ENCODE measurements at places on chromosomes 16 and 17. TPM values are rescaled to one million over a fixed set of nuclear protein-coding genes. Genes with fewer than 3 reads are reported as not detected.

GRCh38 chr17:72822358-72823023 lies 270.0 kb downstream of the SLC39A11 start:
- H3K4me1 ChIP-seq = no peaks in the 10 kb centered on the region

Gene ITGA2B
- total RNA-seq = 0.44 TPM

Gene UBALD2
- 217 TPM for total RNA-seq

GRCh38 chr17:38705803-38706504 lies 881 bp downstream of the MLLT6 start:
- H3K36me3 ChIP-seq = peaks cover 39% of the 10 kb centered on the region
- peak overlapping the region; percentile 95 for H3K27ac ChIP-seq
- H3K4me1 ChIP-seq = peaks cover 70% of the 10 kb centered on the region
- H3K27me3 ChIP-seq = no peaks in the 10 kb centered on the region

DNA sequence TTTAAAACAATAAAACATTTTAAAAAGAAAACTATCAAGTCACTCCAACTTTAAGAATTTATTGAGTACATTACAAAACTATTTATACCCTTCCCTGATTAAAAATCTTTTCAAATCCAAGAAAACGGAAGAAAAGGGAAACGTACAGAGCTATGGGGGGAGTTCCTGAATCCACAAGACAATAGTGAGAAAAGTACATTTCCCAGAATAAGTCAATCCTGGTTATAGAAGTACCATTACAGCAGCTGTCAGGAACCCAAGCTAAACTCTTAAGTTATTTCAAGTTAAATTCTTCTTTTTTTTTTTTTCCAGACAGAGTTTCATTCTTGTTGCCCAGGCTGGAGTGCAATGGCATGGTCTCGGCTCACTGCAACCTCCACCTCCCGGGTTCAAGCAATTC lies 45.7 kb downstream of the SPOP start:
- H3K36me3 ChIP-seq = peaks cover 6% of the 10 kb centered on the region
- H3K4me1 ChIP-seq = peaks cover 12% of the 10 kb centered on the region
- H3K27ac ChIP-seq = no peak overlapping the region

Gene SNX20
- total RNA-seq = 34.3 TPM

GRCh38 chr16:50311891-50312501 lies 45.6 kb downstream of the ADCY7 start:
- peak overlapping the region; percentile 40 for H3K27ac ChIP-seq
- H3K27me3 ChIP-seq = no peaks in the 10 kb centered on the region
- peaks cover 39% of the 10 kb centered on the region for H3K36me3 ChIP-seq
- H3K4me3 ChIP-seq = no peak overlapping the region
- H3K4me1 ChIP-seq = peaks cover 19% of the 10 kb centered on the region

GRCh38 chr16:4140652-4141051 lies 24.4 kb upstream of the ADCY9 start:
- peaks cover 40% of the 10 kb centered on the region for H3K4me1 ChIP-seq
- no peak for DNase-seq
- no peak overlapping the region for H3K27ac ChIP-seq
- H3K4me3 ChIP-seq = no peak overlapping the region
- no peaks in the 10 kb centered on the region for H3K36me3 ChIP-seq

DNA sequence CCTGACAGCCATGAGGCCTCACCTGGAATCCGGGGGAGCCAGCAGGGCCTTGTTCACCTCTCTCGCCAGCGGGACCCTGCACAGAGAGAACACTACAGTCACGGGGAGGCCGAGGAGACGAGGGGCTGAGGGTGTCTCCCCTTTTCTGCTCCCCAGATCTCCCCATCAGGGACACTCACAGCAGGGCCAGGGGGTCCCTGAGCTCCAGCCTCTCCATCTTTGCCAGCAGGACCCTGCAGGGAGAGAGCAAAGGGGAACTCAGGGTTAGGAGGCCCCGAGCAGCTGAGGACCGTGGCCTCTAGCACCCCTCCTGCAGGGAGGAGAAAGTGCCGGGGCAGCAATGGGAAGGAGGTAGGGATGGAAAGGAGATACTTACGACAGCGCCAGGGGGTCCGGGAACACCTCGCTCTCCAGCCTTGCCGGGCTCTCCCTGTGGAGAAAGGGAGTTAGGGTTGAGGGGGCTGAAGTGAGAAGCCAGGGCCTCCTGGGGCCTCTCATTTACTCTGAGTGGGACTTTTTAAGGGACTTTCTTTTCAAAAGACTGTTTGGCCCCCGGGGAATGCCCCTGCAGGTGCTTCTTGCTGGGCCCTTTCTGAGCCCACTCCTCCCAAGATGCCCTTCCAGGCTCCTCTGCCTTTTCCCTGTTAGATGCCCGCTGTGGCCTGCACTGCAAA lies 8.7 kb downstream of the COL1A1 start:
- no peaks in the 10 kb centered on the region for H3K36me3 ChIP-seq
- peaks cover 18% of the 10 kb centered on the region for H3K27me3 ChIP-seq
- no peak overlapping the region for H3K4me3 ChIP-seq
- no peak overlapping the region for H3K27ac ChIP-seq
- no peaks in the 10 kb centered on the region for H3K4me1 ChIP-seq

DNA sequence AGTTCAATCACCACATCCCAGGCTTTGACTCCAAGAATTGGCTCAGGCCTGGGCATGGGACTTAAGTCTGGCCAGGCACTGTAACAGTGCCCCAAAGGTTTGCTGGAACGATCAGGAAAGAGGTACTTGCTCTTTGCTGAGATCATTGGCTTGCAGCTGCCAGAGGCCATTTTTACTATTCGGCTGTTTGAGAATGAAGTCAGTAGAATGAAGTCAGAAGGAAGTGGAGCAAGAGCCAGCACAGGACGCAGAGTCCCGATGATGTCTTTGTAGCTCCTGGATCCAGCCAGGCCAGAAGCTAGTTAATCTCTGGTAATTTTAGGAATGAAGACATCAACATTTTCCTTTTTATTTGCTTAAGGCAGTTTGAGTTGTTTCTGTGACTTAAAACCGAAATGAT lies 195.5 kb downstream of the RAB11FIP4 start:
- no peaks in the 10 kb centered on the region for H3K36me3 ChIP-seq
- H3K4me3 ChIP-seq = no peak overlapping the region
- no peak for DNase-seq
- H3K27me3 ChIP-seq = peaks cover 2% of the 10 kb centered on the region
- no peak overlapping the region for H3K27ac ChIP-seq
- no peaks in the 10 kb centered on the region for H3K4me1 ChIP-seq

Gene GRIN2C
- total RNA-seq = 0.34 TPM

Gene FA2H
- total RNA-seq = not detected

GRCh38 chr16:47461598-47462266 lies 601 bp downstream of the PHKB start:
- DNase-seq = no peak
- peak overlapping the region; percentile 90 for H3K4me3 ChIP-seq
- H3K27me3 ChIP-seq = no peaks in the 10 kb centered on the region
- peaks cover 26% of the 10 kb centered on the region for H3K36me3 ChIP-seq
- peak overlapping the region; percentile 90 for H3K27ac ChIP-seq

DNA sequence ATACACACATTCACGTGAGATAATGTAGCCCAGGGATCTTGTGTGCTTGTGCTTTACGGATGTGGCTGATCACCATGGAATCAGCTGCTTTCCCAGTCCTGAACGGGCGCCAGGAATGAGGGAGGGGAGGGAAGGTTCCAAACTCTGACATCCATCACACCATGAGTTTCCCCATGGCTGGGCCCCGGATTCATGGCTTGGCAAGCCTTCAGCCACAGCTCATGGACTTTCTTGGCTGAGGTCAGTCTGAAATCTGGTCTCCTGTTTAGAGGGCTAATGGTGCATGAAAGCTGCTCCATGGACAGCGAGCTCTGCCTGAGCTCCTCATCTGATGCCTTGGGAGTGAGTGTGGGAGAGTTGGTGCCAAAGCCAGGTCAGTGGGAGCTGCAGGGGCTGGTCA lies 767.6 kb upstream of the EEF2KMT start:
- no peak overlapping the region for H3K27ac ChIP-seq
- no peaks in the 10 kb centered on the region for H3K27me3 ChIP-seq
- no peaks in the 10 kb centered on the region for H3K4me1 ChIP-seq
- no peak for DNase-seq

Gene TPSD1
- total RNA-seq = not detected

- no peak overlapping the region for H3K27ac ChIP-seq
- H3K36me3 ChIP-seq = no peaks in the 10 kb centered on the region
- H3K4me3 ChIP-seq = no peak overlapping the region
- DNase-seq = no peak
- no peaks in the 10 kb centered on the region for H3K4me1 ChIP-seq
Observed at GRCh38 chr17:79269620-79270019, 195.0 kb downstream of the ENGASE start.

DNA sequence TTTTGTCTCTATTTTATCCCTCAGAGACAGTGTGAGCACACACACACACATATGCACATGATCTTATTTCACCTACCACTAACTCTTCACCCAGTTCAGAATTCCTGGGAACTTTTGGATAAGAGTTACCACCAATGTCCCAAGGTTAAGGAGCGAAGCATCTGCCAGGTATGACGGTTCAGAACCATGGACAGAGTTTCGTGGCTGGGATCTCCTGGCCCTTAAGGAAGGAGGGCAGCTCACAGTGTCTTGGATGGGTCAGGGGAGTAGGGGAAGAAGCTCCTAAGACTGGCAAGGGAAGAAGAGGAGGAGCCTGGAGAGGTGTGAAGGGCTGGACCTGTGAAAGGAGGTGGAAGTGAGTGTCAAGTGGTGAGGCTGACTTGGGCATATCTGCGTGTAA lies 23.0 kb upstream of the TMEM132E start:
- no peak overlapping the region for H3K27ac ChIP-seq
- peaks cover 5% of the 10 kb centered on the region for H3K27me3 ChIP-seq
- DNase-seq = no peak
- no peak overlapping the region for H3K4me3 ChIP-seq

- H3K4me3 ChIP-seq = no peak overlapping the region
- peaks cover 25% of the 10 kb centered on the region for H3K4me1 ChIP-seq
- no peaks in the 10 kb centered on the region for H3K27me3 ChIP-seq
- no peak for DNase-seq
Observed at GRCh38 chr16:19696961-19697360, 21.1 kb downstream of the KNOP1 start.

Gene TMC8
- 234 TPM for total RNA-seq

DNA sequence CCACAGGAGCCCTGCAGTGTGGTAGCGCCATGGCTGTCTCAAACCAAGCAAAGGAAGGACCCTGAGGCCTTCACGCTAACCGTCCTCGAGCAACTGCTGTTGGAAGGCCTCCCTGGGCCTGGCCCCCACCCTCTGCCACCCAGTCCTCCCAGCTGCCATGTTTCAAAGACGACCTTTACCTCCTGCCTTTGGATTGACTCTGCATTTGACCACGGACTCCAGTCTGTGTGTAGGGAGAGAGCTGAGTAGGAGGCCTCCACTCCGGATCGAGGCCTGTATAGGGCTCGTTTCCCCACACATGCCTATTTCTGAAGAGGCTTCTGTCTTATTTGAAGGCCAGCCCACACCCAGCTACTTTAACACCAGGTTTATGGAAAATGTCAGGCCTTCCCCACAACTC lies 24.3 kb downstream of the PLCD3 start:
- no peaks in the 10 kb centered on the region for H3K4me1 ChIP-seq
- DNase-seq = no peak
- no peaks in the 10 kb centered on the region for H3K27me3 ChIP-seq
- no peak overlapping the region for H3K4me3 ChIP-seq
- H3K27ac ChIP-seq = no peak overlapping the region

- no peaks in the 10 kb centered on the region for H3K27me3 ChIP-seq
- H3K4me3 ChIP-seq = no peak overlapping the region
- DNase-seq = no peak
- peaks cover 26% of the 10 kb centered on the region for H3K4me1 ChIP-seq
- peaks cover 30% of the 10 kb centered on the region for H3K36me3 ChIP-seq
- H3K27ac ChIP-seq = no peak overlapping the region
Observed at GRCh38 chr17:8204761-8205555, 5.4 kb downstream of the AURKB start.

Gene ZNF778
- total RNA-seq = 9.5 TPM

DNA sequence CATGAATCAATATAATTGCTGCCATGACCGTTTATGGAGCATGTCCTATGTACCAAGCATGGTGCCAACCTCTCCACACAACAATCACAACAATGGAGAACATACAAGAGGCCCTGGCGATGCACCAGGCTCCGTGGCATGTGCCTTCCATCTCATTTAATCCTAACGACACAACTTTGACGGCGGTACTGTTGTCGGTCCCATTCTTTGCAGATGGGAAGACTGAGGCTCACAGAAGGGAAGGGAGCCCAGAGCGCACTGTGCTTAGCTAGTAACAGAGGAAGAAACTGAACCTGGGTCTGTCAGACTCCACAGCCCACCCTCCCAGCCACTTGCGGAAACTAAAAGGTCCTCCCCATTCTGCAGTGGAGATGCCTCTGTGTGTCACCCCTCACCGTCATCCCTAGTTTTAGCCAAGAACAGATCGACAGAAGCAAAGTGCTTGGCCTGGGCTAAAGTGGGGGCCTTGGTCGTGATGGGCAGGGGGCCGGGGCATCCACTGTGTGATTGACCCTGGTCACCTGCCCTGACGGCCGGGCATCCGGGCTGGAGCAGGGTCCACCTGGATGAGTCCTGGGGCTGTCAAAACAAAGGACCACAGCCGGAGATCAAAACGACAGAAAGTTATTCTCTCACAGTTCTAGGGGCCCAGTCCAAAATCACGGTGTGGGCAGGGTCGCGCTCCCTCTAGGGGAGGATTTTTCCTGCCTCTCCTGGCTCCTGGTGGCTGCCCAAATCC lies 183.9 kb downstream of the C16orf95 start:
- H3K4me3 ChIP-seq = no peak overlapping the region
- H3K4me1 ChIP-seq = no peaks in the 10 kb centered on the region
- DNase-seq = no peak

Gene CDH3
- total RNA-seq = 0.51 TPM

GRCh38 chr16:89139907-89140361 lies 31.6 kb upstream of the CDH15 start:
- no peaks in the 10 kb centered on the region for H3K4me1 ChIP-seq
- H3K4me3 ChIP-seq = no peak overlapping the region
- no peak overlapping the region for H3K27ac ChIP-seq
- DNase-seq = no peak
- H3K27me3 ChIP-seq = no peaks in the 10 kb centered on the region

DNA sequence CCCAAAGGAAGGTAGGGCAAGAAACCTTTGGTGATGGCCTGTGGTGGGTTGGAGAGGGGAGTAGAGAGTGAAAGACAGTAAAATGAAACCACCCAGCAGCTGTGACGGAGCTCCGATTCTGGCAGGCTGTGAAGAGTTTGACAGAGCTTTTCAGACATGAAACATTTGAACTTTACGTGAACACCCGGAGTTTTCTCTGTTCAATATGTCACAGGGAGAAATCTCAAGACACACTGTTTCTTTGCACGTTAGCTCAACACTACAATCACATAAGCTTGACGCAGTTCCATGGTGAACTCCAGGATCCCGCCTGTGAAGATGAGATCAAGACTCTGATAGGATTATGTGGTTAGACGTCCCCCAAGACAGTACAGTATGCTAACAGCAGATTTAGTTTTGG lies 79.6 kb upstream of the CDH11 start:
- no peak for DNase-seq
- H3K27me3 ChIP-seq = no peaks in the 10 kb centered on the region
- no peaks in the 10 kb centered on the region for H3K4me1 ChIP-seq
- H3K27ac ChIP-seq = no peak overlapping the region

Gene NOTUM
- total RNA-seq = 1.5 TPM

DNA sequence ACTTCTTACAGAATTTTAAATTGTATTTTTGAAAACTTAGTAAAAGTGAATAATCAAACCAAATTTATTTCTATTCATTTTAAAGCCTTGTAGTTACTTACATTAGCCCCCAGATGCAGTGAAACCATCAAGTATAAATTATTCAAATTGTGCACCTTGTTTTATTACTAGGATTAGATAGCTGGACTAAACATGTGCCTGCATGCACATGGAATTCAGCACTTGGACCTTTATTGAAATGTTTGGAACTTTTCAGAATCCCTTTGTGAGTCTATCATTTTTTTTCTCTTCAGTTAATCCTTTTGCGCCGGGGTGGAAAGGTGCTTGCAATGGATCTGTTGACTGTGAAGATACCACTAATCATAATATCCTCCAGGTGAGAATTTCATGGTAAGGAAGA lies 4.7 kb downstream of the ZPBP2 start:
- DNase-seq = no peak
- H3K27me3 ChIP-seq = peaks cover 15% of the 10 kb centered on the region
- H3K36me3 ChIP-seq = no peaks in the 10 kb centered on the region
- H3K4me1 ChIP-seq = peaks cover 2% of the 10 kb centered on the region

Data from activated T-helper 1 cell treated with anti-CD3 and anti-CD28 coated beads, Interleukin-12 subunit alpha, Interleukin-12 subunit beta, Interleukin-2, Interleukin-4 antibody, amounts not matched to agents 30 ng/mL and 10 ng/mL and 1 ng/mL, durations not matched to agents 14 hours and 24 hours and 36 hours (primary cell).